DMS 273 treated with DMSO at 0.1 percent for 48 hours (cell line): ENCODE measurements at places on chromosomes 12 and 14.

GRCh38 chr14:34826661-34827060 is 48.5 kb downstream of the BAZ1A start:
- no peak for DNase-seq

DNA sequence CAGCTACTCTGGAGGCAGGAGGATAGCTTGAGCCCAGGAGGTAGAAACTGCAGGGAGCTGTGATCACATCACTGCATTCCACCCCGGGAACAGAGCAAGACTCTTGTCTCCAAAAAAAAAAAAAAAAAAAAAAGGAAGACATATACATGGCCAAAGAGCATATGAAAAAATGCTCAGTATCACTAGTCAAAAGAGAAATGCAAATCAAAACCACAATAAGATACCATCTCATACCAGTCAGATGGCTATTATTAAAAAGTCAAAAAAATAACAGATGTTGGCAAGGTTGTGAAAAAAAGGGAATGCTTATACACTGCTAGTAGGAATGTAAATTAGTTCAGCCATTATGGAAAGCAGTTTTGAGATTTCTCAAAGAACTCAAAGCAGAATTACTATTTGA is 174.8 kb upstream of the ATF7IP start:
- no peak for DNase-seq

DNA sequence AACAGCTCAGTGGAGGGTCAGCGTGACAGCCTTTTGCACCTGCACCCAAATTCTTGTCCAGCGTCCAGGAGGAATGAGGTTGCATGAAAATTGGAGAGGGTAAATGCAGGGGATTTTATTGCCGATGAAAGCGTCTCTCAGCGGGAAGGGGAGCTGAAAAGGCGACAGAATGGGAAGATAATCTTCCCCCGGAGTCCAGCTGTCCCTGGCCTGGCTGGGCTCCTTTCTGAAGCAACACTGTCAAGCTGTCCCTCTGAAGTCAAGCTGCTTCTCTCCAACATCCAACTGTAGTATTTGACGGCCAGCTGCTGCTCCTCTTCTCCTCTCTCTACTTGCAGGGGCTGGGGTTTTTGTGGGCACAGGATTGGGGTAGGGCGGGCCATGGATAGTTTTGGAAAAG is 32.7 kb downstream of the NOPCHAP1 start:
- peak; percentile 75 for DNase-seq

- peak; percentile 97 for DNase-seq
These were observed 9.7 kb downstream of the CKB start for GRCh38 chr14:103512701-103513611.

DNA sequence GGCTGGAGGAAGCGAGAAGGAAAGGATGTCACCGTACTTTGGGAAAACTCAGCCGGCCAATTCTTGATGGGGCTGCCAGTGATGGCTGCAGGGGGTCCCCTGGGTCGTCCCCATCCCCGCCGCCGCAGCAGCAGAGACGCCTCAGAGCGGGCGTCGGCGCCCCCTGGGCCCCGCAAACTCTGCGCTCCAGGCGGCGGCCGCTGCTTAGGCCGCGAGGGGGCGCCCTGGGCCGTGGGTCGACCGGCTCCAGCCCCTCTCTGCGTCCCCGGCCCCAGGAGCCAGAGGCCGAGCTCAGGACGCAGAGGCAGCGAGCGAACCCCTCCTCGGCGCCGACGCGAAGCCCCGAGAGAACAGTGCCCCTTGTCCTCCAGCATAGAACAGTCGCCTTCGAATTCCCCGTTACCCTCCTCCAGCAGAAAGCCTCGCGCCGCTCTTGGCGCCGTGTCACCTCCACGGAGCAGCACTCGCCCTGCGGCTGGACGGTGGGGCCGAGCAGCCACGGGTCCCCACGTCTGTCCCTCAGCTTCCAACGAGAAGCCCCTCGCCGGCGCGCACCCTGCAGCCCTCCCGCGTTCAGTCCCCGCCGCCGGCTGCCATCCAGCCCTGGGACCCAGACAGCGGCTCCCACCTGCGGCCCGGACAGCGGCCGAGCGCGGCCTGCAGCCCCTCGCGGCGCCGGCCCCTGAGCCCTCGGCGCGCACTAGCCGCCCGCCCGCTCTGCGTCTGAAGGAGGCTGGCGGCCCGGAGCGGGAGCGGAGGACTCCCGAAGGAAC is 106.6 kb downstream of the PRICKLE1 start:
- DNase-seq: peak; percentile 4

DNA sequence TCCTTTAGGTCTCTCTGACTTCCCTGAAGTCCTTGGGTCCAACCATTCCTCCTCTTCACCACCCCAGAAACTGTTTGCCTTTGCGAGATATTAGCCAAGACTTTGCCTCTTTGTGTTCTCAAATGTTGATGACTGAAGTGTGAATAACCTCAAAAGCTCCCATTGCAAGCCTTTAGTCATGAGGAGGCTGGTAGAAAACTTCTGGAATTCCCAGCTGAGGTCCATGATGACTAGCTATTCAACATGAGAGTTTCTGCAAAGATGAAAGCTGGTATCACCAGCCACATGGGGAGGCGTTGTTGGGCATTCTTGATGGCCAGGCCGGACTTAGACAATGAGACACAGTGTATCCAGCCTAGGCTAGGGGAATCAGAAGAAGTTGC is 111.7 kb downstream of the TBX5 start:
- DNase-seq: no peak

GRCh38 chr12:30977537-30978349 is 51.2 kb downstream of the TSPAN11 start:
- no peak for DNase-seq

- no peak for DNase-seq
These were observed 214.2 kb downstream of the GLT1D1 start for GRCh38 chr12:129067491-129067890.

- no peak for DNase-seq
These were observed 18.2 kb upstream of the TNS2 start for GRCh38 chr12:53031616-53032015.
